IgD-negative memory B cell (primary cell): ENCODE measurements at places on chromosomes 13 and 19. TPM values are rescaled to one million over a fixed set of nuclear protein-coding genes. Genes with fewer than 3 reads are reported as not detected.

The ZNF625 gene
- polyA plus RNA-seq, result 1.1 TPM

The CD37 gene
- polyA plus RNA-seq, result 754 TPM

The CRYL1 gene
- polyA plus RNA-seq, result 32.3 TPM

The NBEA gene
- 0.61 TPM for polyA plus RNA-seq

The MEGF8 gene
- 0.90 TPM for polyA plus RNA-seq

The RASAL3 gene
- 27.0 TPM for polyA plus RNA-seq

The THOP1 gene
- polyA plus RNA-seq, result 54.4 TPM

The C3 gene
- polyA plus RNA-seq, result not detected
